CD8-positive, alpha-beta memory T cell (primary cell): ENCODE measurements at places on chromosomes 2 and 18.
A peak's percentile ranks its signal among the peaks of the same experiment; 100 is the strongest.

- no peak for DNase-seq
Measured at GRCh38 chr2:187493180-187493579, 45.1 kb upstream of the CALCRL start.

DNA sequence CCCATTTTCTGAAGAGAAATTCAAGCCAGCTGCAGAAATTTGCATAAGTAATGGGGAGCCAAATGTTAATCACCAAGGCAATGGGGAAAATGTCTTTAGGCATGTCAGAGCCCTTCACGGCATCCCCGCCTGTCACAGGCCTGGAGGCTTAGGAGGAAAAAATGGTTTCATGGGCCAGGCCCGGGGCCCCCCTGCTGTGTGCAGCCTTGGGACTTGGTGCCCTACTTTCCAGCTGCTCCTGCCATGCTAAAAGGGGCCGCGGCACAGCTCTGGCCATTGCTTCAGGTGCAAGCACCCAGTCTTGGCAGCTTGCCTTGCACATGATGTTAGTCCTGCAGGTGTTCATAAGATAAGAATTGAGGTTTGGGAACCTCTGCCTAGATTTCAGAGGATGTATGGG lies 1235.7 kb downstream of the DPP10 start:
- DNase-seq: no peak

- no peak for DNase-seq
Measured at GRCh38 chr18:13910501-13910900, 4.8 kb downstream of the MC2R start.

GRCh38 chr2:102310964-102311640 lies at the start of gene IL1RL1:
Gene IL1RL1, plus strand, starts transcription at chr2:102311563. Its CDS starts 26,702 bp downstream, at chr2:102338265.
- DNase-seq: no peak

- no peak for DNase-seq
Measured at GRCh38 chr2:234967870-234968208, 16.0 kb downstream of the SH3BP4 start.

- DNase-seq: no peak
Measured at GRCh38 chr18:68972176-68972575, 174.3 kb downstream of the CCDC102B start.

GRCh38 chr18:23186781-23187180 lies 51.5 kb downstream of the CABLES1 start:
- DNase-seq: no peak

GRCh38 chr2:48445091-48445725 lies 84.7 kb upstream of the STON1 start:
- DNase-seq: no peak

- DNase-seq: peak; percentile 18
Measured at GRCh38 chr2:237896956-237897355, 37.5 kb downstream of the RAMP1 start.

- DNase-seq: no peak
Measured at GRCh38 chr2:241760301-241760771, 16.3 kb upstream of the GAL3ST2 start.

- no peak for DNase-seq
Measured at GRCh38 chr2:28163627-28164279, 228.9 kb upstream of the FOSL2 start.

- DNase-seq: no peak
Measured at GRCh38 chr2:18762667-18763066, 173.3 kb upstream of the NT5C1B start.

GRCh38 chr18:74316257-74317170 lies 875 bp downstream of the C18orf63 start:
- DNase-seq: no peak

GRCh38 chr18:63843008-63843407 lies 44.5 kb upstream of the SERPINB2 start:
- DNase-seq: no peak

DNA sequence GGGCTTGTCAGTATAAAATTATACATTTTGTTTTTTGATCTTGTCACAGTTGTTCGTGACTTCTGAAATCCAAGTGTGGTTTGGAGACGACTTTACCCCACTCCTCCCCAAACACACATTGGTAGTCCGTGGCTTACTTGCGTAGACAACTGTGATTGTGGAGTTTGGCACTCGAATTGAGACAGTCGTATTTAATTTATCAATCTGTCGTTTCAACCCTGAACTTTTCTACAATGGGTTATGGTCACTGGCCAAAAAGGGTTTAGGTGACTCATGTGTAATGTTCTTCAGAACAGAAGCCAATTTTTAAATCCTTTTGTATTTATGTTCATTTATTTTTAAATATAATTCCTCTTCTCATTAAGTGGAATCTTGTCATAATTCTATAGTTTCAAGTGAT lies 129.9 kb downstream of the SPTBN1 start:
- DNase-seq: no peak

- DNase-seq: no peak
Measured at GRCh38 chr2:26114151-26114550, 58.7 kb upstream of the GAREM2 start.

DNA sequence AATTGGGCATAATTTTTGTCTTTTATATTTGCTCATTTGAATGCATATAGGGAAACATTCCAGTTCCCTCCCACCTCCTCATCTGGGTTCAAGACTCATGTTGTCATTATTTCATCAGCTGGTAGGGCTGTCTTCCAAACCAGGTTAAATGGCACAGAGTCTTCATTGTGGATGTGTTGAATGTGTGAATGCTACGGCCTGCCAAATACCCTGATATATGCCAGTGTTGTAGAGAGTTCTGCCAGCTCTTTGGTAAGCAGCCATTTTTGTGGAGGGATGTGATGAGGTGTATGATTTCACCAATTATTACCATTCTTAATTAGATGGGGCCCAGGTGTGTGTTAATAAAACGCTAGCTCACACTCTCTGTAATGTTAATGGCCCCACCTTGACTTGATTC lies 121.7 kb downstream of the LYPD6B start:
- no peak for DNase-seq

DNA sequence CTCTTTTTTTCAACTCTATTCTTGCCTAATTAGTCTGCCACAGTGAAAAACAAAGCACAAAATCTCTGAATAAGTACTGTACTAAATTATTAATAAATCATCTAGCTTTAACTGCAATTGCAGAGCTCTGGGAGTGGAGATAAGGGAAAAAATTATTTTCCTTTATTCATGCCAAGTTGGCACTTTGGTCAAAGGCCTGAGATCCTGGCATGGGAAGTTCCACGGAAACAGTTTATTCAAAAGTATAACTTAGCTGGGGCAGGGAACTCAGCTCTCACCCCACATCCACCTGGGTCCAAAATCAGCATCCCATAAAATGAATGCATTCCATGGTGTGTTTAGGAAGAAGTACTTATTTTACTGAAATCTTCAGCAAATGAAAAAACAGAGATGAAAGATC lies 185.2 kb upstream of the APCDD1 start:
- no peak for DNase-seq

DNA sequence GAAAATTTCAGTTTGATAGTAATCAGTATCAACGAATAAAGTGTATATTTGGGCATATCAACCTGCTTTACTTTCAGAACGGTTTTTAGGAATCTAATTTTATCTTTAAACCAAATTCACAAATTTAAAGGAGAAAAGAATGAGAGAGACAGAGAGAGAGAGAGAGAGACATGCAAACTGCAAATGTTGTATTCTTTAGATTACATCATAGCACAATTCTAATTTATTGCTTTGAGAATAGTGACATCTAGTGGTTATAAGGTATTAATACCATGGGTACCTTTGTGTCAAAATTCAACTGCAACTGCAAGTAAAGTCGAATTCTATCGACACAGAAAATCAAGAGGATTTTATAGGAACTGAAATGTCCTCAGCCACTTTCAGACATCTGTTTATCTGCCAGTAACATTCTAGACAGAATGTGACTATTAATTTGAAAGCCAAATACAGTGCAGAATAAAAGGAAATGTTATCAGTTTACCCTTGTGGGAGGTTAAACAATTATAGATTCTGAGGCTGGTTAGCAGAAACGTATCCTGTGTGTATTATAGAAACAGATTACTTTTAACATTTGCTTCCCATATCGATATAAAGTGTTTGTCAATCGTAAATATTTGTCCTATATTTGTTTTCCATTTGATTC lies 529.8 kb upstream of the VRK2 start:
- DNase-seq: no peak

GRCh38 chr18:21904856-21905255 lies 164.3 kb downstream of the MIB1 start:
- no peak for DNase-seq

GRCh38 chr2:168758970-168759820 lies 43.2 kb upstream of the NOSTRIN start:
- DNase-seq: peak; percentile 38

DNA sequence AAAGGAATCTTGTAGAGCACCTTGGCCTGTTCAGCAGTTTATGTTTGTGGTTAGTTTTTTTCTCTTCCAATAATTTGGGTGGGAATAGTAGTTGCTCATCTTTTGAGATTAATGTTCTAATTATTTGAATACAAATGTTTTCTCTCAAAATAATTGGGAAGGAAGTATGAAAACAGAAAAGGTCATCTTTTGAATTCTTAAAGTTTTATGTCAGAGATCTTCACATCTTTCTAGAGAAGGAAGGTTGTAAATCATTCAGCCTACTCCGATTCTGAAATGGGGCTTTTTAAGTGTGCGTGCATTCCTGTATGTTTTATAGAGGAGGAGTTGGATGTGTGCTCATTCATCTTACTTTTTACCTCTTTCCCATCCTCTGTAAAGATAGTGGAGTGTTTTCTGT lies 29.0 kb downstream of the GRHL1 start:
- no peak for DNase-seq

- DNase-seq: no peak
Measured at GRCh38 chr2:232523402-232523681, 2.6 kb upstream of the CHRND start.

DNA sequence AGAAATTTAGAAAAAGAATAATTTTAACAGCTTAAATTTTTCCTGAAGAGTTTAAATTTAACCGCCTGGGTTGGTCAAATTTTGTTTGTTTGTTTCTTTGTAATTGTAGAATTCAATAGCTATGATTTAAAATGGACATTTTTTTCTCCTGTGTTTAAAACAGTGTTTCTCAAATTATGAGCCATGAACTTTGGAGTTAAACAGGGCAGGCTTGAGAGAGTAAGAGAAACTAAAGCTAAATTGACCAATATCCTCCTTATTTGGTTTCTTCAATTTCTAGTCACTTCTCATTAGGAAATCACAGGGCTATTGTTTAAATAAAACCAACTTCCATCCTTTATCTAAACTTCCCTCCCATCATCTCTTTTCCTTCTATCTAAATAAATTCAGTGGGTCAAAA lies 21.9 kb downstream of the FN1 start:
- DNase-seq: no peak

DNA sequence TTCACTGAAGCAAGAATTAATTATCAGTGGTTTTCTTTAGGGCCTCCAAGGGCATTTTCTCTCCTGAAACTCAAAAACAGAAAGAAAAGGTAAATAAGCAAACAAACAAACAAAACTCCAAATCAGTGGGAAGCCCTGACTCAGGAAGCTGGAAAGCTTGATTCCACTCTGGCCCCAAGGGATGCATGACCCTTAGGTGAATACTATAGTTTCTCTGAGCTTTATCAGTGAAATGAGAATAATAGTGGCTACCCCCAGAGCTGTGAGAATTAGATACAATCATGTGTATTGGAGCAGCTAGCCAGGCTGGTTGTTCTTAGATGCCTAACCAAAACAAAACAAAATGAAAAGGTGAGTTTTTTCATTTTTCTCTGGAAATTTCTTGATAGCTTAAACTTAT lies 585.1 kb downstream of the CNTNAP5 start:
- DNase-seq: no peak

DNA sequence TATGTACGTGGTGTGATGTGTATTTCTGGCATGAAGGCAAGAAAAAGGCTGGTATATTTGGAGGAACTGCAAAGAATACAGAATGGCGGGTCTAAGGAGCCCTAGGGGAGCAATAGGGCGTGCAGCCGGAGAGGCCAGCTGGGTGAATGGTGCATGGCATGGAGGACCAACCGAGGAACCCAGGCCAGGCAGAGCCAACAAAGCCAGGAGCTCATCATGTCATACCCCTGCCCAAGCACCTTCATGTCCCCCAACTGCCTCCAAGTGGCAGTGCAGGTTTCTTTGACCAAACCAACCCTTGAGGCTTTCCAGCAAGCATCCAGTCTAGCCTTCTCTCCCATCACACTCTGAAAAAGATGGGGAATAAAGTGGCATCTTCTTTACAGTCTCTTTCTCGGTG lies 8.9 kb upstream of the KCNK3 start:
- no peak for DNase-seq

GRCh38 chr2:32008805-32009515 lies 1.8 kb downstream of the MEMO1 start:
- DNase-seq: no peak

DNA sequence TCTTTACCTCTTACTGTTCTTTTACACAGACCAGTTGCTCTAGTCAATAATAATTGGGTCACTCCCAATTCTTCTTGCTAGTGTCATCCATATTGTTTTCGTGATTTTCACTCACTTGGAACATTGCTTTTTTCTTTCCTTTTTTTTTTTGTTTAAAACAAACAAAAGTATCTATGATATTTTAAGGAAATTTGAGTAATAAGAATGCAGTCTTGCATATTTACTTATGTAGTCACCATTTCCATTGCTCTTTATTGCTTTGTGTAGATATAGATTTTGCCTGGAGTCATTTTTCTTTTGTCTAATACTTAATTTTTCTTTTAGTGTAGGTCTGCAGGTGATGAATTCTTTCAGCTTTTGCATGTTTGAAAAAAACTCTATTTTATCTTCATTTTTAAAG lies 71.9 kb downstream of the WDR7 start:
- DNase-seq: no peak

GRCh38 chr18:2410688-2411087 lies 160.6 kb downstream of the METTL4 start:
- DNase-seq: no peak

GRCh38 chr2:176817061-176817565 lies 395.5 kb upstream of the HNRNPA3 start:
- DNase-seq: no peak

GRCh38 chr18:49884959-49885358 lies 71.6 kb upstream of the ACAA2 start:
- DNase-seq: no peak

DNA sequence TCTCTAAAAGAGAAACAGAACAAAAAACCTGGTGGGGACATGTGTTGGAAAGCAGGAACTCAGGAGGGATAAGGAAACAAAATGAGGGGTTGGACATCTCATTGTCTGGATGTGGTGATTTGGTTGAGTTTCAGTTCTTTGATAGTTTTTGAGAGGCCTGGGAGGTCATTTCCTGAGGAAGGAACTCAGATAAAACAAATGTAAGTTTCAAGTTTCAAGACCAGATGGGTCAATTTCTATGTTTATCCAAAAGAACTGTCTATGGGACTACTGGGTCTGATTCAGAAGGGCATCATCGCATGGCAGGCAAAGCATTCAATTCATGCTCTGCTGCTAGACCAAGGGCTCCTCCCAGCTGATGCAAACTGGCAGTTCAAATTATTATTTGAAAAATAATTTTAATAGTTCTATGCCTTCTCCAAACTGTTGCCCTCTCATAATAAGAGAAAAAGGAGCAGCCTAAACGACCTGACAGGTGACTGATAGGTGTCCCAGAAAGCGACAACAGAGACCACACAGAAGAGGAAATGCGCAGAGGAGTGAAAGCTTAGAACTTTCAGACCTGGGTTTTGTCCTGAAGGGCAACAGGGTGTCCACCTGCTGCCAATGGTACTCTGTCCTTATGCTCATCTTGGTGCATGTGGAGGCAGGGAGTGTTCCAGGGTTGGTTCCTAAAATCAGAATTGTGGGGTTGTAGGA lies 39.3 kb upstream of the SH3RF3 start:
- DNase-seq: no peak
